ENCODE measurements at places on chromosomes 6 and 20.
A peak's percentile ranks its signal among the peaks of the same experiment; 100 is the strongest.

GRCh38 chr20:52426856-52427255, 235.3 kb upstream of the ZFP64 start:
- DNase-seq = no peak

DNA sequence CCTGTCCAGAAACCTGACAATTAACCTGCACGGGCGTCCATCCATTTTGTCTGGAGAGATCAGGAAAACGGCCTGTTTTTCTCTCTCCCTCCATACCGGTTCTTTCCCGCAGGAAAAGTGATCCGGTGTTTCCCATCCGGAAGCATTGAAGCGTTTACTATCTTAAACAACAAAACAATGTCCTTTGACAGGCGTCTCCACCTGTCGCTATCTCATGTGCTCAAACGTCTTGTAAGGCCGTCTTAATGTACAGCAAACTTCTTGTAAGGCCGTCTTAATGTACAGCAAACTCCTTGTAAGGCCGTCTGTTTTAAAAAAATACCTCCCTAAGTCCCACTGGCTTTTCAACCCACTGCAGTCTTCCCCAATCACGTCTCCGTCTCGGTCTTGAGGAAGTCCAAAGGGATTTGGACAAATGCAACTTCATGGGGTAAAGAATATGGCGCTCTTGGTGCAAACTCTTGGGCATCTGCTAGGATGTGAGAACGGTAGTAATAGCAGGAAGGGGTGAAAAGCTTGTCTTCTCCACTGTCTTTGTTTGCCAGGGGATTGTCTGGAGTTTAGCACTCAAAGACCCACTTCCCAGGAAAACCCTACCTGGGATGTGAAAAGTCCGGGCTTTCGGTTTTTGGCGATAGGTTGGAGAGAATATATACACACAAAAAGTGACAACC, 29.9 kb upstream of the TRIM27 start:
- DNase-seq = peak; percentile 26

DNA sequence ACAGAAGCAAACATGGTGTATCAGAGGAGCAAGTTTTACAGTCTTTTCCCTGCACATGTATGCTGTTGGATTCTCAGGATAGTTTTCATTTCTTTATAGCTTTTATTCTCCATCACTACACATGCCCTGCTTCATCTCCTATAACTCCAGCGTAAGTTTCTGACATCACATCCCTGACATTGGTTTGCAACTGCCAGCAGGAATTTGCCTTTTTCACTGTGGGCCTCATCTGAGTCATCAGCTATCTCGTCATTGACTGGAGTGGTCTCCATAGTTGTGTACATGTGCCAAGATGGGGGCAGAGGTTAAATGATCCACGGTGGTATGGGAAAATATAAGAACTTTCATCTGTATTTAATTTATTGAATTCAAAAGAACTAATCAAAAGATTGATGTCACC, 96.7 kb downstream of the SLX4IP start:
- no peak for DNase-seq

DNA sequence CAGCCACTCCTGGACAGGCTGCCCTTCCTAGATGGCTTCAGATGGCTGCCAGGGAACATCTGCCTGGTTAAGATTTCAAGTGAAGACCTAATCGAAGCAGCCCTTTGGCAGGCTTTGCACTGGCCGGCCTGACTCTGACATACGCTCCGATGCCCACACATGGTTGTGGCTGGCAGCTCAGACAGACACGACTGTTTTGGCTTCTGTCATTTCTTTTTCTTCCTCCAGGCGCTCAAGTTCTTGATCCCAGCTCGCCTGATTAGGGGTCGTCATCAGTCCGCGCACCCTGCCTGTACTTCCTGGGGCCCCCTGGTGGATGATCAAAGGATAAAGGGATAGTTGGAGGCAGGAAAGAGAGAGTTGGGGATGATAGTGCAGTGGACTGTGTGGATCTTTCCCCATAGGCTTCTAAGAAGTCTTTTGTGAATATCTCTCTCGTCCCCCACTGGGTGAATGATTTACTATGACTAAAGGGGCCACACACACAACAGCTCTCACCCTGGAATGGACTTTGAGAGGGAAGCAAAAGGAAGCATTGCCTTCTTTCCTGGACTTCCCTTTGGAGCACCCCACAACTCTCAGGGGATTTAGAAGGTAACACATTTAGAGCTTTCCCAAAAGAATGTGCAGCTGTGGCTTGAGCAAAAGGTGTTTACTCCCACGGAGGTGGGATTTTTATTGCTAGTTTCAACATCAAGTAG, 21.4 kb upstream of the TRAM2 start:
- DNase-seq = peak; percentile 79

DNA sequence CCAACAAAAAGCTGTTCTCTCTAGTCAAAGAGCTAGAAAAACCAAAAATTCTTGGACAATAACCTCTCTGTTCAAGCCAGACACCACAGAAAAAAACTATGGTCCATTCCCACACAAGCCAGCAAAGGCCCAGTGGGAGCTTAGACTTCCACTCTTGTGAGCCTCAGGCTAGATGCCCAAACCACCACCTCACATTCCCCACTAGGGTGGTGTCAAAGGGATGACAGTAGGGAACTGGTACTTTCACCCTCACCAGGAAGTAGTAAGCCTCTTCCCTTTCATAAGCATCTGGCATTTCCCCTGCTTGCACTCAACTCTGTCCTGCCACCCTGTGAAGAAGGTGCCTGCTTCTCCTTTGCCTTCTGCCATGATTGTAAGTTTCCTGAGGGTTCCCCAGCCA, 58.4 kb upstream of the RNF217 start:
- no peak for DNase-seq

GRCh38 chr6:91804981-91805380, 1218.1 kb upstream of the MAP3K7 start:
- DNase-seq = no peak

DNA sequence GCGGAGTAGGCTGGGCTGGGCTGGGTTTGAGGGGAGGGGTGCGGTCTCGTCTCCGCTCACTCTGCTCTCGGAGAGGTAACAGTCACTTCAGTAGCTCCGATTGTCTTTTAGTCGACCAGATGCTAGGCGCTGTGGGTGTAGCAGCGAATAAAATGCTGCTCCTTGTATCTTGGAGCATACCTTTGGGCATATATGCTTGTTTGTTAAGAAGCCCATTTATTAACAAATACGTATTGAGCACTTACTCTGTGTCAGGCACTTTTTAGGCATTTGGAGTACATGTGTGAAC, 545 bp downstream of the ACTR5 start:
- DNase-seq = peak; percentile 70

DNA sequence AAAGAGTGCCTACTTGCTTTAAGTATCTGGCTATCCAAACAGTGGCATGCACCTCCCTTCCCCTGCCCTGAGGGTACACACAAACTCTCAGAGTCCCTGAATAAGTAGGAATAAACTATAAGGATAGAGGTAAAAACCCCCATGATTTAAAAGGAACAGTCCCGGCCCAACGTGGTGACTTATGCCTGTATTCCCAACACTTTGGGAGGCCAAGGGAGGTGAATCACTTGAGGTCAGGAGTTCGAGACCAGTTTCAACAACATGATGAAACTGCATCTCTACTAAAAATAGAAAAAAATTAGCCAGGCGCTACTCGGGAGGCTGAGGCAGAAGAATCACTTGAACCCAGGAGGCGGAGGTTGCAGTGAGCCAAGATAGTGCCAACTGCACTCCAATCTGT, 22.2 kb downstream of the SAMHD1 start:
- no peak for DNase-seq

All from Calu3 (cell line).